ENCODE measurements at places on chromosomes 1 and 21.

DNA sequence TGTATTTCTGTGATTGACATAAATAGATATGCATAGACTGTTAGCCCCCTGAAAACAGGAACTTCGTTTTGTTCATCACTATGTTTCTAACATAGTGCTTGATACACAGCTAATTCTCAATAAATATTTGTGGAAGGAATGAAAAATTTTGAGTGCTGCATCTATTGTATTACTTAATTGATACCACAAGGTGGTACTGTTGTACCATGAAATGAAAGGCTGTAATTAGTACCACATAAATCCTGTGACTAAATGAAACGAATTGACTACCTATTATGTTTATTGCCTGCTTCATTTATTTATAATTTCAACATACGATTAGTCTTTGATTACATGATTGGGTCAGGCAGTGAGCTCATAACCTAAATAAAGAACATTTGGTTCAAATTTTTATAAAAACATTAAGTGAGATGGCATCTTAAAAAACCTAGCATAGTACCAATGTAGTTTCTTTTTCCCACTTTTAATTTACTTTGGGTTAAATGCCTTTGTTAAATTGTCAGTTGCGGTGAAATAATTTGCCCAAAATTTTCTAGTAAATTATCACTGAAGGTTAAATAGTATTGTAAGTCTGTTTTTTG, 15.0 kb upstream of the TGFB2 start:
- DNase-seq, result no peak

DNA sequence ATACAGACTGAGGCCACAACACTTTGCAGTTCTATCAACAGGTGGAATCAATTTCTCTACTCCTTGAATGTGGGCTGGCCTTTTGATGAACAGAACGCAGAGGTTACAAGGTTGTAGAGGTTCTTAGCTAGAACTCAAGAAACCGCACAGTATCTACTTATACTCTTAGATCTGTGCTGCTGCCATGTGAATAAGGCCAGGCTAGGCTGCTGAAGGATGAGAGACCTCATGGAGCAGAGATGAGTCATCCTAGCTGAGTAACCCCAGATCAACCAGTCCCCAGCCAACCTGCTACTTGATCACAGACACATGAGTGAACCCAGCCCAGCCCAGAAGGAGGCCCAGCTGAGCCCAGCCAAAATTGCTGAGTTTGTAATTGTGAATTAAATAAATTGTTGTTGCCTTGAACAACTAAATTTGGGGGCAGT, 35.3 kb upstream of the BCAR3 start:
- DNase-seq, result no peak

DNA sequence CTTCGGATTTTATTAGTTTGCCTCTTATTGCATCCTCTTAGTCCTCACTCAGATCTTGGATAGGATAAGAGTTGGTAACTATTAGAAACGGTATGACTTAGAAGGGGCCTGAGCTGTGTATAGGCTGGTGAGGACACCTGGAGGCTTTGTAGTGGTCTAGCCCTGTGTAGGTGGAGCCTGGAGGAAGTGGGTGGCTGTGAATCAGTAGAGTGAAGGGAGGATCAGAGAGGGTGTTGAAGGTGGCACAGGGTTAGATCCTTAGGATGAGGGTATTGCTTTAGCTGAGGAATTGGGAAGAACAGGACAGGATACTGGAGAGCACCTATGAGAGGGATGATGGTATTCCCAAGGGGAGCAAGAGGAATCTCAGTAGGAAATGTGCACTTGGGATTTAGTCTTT, 5.7 kb downstream of the VANGL1 start:
- DNase-seq, result no peak

GRCh38 chr1:192159781-192160180, 1.5 kb downstream of the RGS18 start:
- DNase-seq, result no peak

- no peak for DNase-seq
Measured at GRCh38 chr1:48955774-48956173, 179.1 kb upstream of the BEND5 start.

DNA sequence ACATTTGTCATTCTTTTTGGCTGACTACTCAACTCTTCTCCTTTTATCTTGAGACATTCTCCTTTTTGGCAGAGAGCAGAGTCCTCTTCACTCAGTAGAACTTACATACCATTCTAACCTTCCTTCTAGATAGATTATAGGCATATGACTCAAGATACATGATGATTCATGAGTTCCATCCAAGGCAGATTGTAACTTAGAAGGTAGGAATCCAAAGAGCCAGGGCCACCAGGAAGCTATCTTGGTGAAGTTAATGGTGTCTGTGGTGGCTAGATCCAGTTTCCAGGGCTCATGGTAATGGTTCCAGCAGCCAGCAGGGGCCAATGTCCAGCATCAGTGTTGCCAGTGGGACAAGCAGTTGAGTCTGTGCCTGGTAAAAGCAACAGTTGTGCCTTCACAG, 76.1 kb upstream of the KIAA0040 start:
- DNase-seq, result no peak

DNA sequence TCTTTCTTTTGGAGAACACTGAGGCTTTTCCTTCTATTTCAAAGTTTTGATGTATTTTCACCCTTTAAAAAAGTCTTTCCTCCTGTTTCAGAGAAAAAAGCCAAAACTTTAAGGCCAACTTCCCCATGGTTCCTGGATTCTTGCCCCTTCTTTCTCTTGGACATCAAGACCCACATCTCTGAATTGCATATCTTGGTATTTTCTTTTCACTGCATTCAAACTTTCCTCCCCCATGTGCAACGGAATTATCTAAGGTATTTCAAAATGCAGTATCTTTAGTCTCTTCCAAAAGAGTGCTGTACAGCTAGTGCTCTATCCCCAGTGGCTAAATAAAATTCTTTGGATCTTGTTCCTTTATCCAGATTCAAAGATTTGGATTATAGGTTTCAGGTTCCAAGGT, 81.1 kb upstream of the TSPAN2 start:
- no peak for DNase-seq
